ENCODE measurements at places on chromosomes 6 and 20.

- no peak for DNase-seq
Measured at GRCh38 chr6:1018041-1018440, 293.9 kb upstream of the FOXQ1 start.

DNA sequence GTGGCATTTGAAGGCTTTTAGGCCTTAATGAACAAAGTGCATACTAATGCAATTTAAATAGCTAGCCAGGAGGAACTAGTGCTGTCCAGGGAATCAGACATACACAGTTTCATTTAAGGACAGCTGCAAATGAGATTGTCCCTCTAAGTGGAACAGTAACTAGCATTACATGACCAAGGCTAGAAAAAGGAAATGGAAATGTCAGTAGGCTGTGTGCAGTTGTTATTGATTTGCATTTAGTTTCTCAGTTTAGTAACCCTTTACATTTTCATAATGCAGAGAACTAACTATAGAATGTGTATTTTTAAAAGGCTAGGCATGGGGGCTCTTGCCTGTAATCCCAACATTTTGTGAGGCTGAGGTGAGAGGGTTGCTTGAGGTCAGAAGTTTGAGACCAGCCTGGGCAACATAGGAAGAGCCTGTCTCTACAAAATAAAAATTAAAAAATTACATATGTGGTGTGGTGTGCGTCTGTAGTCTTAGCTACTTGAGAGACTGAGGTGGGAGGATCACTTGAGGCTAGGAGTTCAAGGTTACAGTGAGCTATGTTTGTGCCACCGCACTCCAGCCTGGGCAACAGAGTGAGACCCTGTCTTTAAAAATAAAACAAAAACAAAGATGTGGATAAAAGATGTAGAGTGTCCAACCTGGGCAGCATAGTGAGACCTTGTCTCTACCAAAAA is 468.0 kb downstream of the UTRN start:
- DNase-seq = no peak

DNA sequence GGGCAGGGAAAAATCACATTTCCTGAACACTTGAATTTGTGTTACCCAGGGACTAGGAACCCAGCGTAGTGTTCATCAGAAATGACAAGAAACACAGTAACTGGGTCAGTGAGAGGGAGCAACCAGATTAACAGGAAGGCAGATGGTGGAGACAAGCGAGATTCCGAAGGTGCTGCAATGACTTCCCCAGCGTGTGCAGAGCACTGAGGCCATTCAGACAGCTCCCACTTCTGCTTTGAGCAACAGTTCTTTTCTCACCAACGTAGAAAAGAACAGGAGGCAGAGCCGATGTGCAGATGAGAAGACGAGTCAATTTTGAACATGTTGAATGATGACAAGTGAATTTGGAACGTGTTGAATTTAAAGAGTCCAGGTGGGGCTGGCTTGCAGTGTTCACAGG is 63.1 kb upstream of the IFNGR1 start:
- DNase-seq = no peak

DNA sequence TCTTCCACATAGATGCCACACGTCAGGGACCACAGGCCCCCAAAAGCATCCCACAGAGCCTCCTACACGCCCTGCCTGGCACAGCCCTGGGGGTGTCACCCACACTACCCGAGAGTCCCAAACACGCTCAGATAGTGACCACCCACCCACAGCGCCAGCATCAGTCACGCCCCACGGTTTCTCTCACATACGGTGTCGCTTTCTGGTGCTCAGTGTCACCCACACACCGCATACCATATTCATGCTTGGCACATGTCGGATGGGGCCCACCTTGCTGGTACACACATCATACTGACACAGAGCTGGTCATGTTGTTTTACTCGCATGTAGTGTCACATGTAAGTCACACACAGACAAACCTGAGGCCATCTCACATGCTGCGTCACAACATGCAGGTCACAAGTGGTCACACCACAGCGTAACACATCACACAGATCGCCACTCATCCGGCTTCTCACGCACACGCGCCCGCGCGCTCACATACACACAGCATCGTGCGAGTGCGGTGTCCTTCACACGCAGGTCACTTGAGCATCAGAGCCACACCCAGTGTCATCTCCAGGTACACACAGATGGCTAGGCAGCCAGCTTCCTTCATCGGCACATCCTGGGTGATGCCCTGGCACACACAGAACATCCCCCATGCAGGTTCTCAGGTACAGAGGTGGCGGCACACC is 3.4 kb downstream of the TEAD3 start:
- no peak for DNase-seq

GRCh38 chr6:33445119-33445603 is 9.2 kb upstream of the ZBTB9 start:
- DNase-seq = no peak

DNA sequence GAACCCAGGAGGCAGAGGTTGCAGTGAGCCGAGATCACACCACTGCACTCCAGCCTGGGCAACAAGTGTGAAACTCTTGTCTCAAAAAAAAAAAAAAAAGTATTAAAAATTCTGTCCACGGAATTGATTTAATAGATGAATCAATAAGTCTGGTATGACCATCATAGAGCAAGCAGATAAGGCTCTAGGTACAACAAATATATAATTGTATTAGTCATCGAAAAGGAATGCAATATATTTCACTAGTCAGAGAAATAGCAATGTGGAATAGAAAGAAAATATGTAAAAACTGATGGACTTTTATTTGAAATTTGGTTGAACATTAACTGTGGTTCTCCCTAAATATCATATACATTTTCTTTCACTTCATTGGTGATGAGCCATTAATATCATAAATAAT is 476.8 kb upstream of the AGPAT4 start:
- DNase-seq = no peak

- DNase-seq = no peak
Measured at GRCh38 chr6:106724848-106725247, 95.5 kb downstream of the QRSL1 start.

GRCh38 chr20:20237093-20237959 is 130.6 kb upstream of the INSM1 start:
- peak; percentile 48 for DNase-seq

GRCh38 chr6:5205877-5206850 is 54.6 kb downstream of the LYRM4 start:
- peak; percentile 0 for DNase-seq

GRCh38 chr6:134949927-134950326 is at the start of gene ALDH8A1:
Gene ALDH8A1, minus strand, starts transcription at chr6:134950101. Its CDS starts 48 bp downstream, at chr6:134950053.
- no peak for DNase-seq

DNA sequence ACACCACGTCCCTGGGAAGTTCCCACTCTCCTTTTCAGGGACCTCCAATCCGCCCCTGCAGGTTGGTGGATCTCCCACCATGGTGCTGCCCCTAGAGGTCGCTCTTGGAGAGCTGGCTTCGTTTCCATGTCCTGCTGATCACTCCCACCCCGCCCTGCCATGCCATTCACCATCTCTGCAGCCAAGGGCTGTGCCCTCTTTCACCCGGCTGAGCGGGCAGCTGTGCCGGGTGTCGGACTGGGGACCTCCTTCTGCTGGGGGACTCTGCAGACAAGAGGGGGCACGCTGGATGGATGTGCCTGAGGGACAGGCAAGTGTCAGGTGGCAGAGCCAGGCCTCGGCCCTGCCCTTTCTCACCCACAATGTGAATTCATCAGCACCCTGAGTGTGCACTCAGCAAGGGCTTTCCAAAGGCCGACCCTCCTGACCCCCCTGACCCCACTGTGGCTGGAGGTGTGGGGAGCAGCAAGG is 347.0 kb downstream of the CDH4 start:
- peak; percentile 6 for DNase-seq

DNA sequence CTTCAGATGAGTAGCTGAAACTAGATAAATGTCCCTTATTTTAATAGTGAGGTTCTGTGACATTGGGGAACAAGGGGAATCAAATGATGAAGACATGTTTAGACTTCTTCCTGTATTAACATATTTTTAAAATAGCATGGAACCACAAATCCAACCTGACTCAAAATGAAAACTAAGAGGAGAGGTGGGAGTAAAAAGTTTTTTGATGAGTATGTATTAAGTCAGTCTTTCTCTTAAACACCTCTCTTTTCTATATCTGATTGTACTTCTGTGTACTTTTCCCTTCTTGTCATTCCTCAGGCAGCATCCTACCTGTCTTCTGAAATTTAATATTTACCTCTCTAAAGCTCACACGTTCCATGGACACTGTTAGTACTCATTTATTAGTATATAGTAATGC is 8.7 kb upstream of the SDHAF4 start:
- DNase-seq = no peak

GRCh38 chr6:43475516-43475915 is 1.9 kb upstream of the TJAP1 start:
- DNase-seq = peak; percentile 15

- no peak for DNase-seq
Measured at GRCh38 chr20:20733943-20734342, 21.5 kb upstream of the RALGAPA2 start.

DNA sequence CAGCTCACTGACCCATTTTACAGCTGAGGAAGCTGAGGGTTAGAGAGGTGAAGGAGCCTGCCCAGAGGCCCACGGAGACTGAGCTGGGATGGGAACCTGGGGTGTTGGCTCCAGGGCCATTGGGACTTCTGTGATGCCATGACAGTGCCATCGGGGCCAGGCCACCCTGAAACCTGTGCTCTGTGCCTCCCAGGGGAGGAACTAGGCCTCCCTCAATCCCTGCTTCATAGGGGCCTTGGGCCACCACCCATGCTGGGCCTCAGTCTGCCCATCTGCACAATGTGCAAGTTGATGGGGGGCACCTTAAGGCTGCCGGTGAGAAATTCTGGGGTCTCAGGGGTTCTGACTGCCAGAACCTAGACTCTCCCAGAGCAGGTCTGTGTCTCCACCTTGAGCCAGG is 24.9 kb downstream of the BPIFB4 start:
- DNase-seq = no peak

GRCh38 chr20:57400821-57401564 is 9.8 kb downstream of the RBM38 start:
- no peak for DNase-seq

DNA sequence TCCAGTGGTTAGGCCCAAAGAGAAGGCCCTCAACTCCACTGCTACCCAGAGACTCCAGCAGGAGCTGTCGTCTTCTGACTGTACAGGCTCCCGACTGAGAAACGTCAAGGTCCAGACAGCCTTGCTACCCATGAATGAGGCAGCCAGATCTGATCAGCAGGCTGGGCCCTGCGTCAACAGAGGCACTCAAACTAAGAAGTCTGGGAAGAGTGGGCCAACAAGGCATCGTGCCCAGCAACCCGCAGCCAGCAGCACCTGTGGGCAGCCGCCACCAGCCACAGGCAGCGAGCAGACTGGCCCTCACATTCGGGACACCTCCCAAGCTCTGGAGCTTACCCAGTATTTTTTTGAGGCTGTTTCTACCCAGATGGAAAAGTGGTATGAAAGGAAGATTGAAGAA is 8.1 kb downstream of the LYRM2 start:
- no peak for DNase-seq

GRCh38 chr6:137709424-137710236 is 157.4 kb upstream of the TNFAIP3 start:
- DNase-seq = no peak

GRCh38 chr6:132569170-132569569 is 952 bp upstream of the TAAR6 start:
- DNase-seq = no peak

- no peak for DNase-seq
Measured at GRCh38 chr20:8404912-8405635, 273.0 kb downstream of the PLCB1 start.

DNA sequence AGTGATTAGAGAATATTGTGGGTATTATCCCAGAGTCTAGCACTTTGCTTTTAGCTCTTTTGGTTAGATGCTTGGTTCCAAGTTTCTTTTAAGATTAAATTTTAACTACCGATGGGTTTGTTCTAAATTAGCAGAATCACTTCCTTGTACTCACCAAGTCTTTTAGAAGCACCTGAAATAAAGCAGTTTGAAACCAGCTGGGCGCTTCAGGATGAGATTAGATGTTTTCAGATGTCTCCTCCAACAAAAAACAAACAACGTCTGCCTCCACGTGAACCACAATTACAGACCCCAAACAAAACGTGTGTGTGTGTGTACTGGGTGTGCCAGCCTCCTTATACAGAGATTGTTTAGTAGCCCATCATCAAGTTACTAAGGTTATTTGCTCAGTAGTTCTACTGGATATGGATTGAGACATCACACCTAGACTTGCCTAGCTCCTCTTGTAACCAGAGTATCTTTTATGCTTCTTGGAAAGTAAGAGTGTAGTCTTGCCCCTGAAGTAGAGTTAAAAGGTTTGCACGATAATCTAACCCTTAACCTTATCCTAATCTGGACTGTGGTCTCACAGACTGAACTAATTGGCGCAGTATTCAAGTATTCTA is 2.3 kb downstream of the DSTN start:
- no peak for DNase-seq

- DNase-seq = peak; percentile 11
Measured at GRCh38 chr20:61260905-61261304, 8.8 kb downstream of the CDH4 start.

DNA sequence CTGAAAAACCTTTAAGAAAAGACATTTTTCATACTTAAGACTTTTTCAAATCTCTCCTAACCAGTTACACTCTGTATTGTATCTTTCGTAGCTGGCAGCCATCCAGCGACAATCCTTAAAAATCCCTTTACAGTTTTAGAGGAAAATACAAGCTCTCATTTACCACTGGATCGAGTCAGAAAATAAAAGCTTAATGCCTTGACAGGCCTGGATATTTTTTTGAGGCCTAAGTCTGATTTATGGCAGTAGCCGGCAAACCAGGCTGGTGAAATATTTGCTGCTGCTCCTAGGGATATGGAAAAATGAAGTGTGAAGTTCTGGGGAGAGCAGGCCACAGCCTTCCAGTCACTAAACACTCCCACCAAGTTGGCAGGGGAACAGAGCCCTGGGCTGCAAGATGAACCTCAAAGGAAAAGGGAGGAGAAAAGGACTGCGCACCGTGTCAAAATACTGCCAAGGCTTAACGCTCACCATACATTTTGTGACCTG is 213.0 kb upstream of the SUPT3H start:
- no peak for DNase-seq

DNA sequence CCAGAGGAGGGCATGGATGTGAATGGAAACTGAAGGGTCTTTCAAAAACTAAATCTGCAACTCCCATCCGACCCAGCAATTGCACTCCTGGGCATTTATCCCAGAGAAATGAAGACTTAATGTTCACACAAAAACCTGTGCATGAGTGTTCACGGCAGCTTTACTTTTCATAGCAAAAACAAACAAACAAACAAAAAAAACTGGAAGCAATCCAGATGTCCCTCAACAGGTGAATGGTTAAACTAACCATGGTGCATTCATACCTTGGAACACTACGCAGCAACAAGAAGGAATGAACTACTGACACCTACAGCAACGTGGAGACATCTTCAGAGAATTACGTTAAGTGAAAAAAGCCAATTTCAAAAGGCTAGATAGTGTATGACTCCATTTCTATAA is 32.2 kb downstream of the PMEPA1 start:
- DNase-seq = no peak

- no peak for DNase-seq
Measured at GRCh38 chr6:105204331-105204730, 24.5 kb upstream of the POPDC3 start.

DNA sequence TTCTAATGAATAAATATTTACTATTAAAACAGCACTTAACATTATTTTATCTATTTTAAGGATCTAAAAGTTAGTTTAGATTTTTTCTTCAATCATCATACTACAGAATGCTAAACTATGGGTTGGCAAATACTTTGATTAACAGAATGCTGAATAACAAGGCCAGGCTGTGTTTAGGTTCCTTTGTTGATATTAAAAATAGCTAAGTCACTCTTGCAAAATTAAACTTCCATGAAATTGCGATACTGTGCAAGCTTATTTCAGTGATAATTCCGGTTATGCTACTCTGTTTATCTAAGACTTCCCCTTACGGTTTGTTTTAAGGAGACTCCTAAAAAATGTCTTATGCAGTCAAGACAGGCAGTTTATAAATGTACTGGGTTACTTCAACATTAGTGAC is 2.8 kb downstream of the RNF24 start:
- DNase-seq = no peak

All from SHP77 (cell line).